ENCODE measurements at places on chromosomes 13 and 19.

DNA sequence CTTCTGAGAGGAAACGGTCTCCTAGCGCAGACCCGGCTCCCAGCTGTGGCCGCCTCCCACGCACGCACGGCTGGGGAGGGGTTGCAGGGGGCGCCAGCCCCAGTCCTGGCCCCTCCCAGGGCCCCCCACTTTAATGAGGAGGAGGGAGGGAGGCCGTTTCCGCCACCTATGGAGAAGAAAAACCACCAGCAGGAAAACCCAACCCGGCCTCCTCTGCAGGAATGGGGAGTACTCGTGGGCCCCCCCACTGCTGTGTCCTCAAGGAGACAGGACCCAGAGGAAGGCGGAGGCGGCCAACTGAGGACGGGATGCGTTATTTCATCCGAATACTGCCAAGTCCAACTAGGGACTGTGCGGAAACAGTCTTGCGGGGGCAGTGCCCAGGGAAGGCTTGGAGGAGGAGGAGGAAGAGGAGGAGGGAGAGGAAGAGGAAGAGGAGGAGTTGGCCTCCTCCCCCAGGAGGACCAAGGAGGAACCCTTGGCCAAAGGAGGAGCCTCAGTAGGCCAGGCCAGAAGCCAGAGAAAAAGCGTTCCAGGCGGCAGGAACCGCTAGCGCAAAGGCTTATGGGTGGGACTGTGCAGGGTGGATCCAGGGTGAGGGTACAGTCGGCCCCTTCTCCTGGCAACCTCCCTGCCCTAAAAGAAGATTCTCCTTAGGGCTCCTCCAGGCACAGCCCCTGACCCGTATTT is 3.9 kb upstream of the SSBP4 start:
- DNase-seq = no peak

DNA sequence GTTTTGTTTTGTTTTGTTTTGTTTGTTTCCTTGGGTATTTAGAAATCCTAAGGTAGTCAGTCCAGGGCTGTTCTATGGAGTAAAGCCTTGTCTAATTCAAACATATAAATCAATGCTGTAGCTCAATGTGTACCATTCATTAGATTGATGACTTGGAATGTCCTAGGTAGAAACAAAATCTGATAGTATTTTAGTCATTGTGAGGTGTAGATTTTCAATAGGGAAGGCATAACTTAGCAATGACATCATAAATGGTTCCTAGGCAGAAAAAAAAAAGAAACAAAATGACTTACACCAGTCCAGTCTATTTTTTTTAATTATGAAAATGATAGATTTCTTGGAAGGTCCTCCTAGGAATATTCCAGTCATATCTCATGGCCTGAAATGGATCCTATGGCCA is 189.9 kb downstream of the SPRY2 start:
- DNase-seq = no peak

- DNase-seq = no peak
These were observed 320.1 kb downstream of the MTUS2 start for GRCh38 chr13:29140277-29140676.

GRCh38 chr13:79289571-79289970 is 116.5 kb downstream of the RBM26 start:
- no peak for DNase-seq

- DNase-seq = no peak
These were observed 1.2 kb upstream of the ARID3A start for GRCh38 chr19:924553-925086.

- DNase-seq = no peak
These were observed 32.7 kb downstream of the ZNF45 start for GRCh38 chr19:43902399-43902798.

- DNase-seq = peak; percentile 14
These were observed 44.6 kb downstream of the ZNF787 start for GRCh38 chr19:56076498-56076897.

GRCh38 chr19:8571006-8571411 is 6.2 kb downstream of the MYO1F start:
- peak; percentile 33 for DNase-seq

DNA sequence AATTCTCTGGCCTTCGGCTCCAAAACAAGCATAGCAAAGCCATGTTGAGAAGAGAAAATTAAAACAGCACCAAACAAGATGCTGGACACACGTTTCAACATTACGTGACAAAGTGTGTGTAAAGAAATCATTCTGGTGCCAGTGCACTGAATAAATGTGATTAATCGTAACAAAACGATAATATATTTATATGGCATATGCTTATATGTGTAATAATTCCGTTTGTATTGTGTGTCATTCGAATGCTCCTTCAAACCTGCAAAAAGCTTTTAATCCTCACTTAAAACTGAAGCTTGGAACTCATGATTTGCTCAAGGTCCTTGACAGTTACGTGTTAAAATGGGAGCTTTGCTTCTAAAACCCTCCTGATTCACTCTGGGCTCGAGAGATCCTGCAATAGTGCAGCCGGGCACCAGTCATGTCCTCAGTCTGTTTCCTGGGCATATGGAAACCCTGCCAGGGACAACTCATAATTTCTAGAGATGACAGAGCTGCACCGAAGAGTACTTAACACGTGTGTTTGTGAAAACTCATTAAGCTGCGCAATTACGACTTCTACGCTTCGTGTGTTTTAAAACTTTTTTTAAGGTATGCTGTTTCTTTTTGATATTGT is 731 bp upstream of the AKAP8L start:
- no peak for DNase-seq

GRCh38 chr13:99307648-99308339 is 595 bp upstream of the GPR183 start:
- no peak for DNase-seq

DNA sequence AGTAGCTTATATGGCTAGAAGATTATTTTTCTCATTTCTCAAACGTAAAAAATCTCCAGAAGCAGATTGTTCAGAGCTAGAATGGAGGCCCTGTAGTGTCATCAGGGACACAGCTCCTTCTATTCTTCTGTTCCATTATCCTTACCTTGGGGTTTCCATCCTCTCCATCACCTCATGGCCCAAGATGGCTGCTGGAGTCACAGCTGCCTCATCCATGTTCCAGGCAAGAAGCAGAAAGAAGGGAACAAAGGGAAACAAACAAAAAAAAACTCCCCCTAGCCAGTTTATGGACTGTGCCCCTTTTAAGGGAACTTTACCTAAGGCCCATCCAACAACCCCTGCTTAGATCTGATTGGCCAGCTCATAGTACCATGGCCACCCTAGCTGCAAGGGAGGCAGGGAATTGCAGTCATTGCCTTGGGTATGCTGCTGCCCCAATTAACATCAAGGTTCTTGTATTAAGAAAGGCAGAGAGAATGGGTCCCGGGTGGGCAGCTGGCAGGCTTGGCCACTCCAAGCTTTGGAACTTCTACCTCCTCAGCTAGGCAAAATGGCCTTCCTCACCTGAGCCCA is 15.7 kb downstream of the CEACAM16 start:
- DNase-seq = no peak

GRCh38 chr13:60028021-60028420 is 135.7 kb downstream of the DIAPH3 start:
- DNase-seq = no peak

DNA sequence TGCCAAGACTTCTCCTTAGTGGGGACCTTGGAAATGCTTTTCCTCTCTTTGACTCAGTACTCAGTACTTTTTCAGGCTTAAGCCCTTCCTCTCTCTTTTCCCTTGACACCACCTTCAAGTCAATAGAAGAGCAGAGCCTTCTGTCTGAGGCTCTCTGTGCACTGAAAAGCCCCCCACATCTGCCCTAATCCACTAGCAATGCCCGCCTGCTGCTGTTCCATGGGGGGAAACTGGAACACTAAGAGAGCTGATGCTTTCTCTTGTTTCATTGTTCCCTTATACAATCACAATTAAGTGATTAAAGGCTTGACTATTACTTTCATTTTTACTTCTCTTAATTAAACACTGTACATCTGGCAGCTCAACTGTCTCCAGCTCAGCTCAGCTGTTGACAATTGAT is 254.5 kb downstream of the SLITRK6 start:
- DNase-seq = no peak

DNA sequence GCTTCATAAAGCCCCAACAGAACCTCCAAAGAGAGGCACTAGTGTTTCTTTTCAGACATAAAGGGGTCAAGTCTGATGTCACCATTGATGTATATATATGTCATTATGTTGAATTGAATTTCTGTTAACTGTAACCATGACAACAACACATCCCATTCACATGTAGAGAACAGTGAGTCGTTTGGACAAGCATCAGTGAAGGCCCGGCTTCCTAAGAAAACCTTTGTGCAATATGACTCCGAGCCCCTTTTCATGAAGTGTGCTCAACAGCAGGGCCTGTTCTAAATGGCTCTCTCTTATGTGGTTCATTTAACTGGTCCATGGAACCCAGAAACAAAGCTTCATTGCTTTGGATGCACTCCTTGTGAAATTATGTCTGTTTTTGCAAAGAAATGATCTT is 67.2 kb upstream of the UBL3 start:
- no peak for DNase-seq

- DNase-seq = no peak
These were observed 3.7 kb upstream of the RYR1 start for GRCh38 chr19:38429811-38430156.

GRCh38 chr13:75324413-75324940 is 157.5 kb downstream of the TBC1D4 start:
- DNase-seq = no peak

DNA sequence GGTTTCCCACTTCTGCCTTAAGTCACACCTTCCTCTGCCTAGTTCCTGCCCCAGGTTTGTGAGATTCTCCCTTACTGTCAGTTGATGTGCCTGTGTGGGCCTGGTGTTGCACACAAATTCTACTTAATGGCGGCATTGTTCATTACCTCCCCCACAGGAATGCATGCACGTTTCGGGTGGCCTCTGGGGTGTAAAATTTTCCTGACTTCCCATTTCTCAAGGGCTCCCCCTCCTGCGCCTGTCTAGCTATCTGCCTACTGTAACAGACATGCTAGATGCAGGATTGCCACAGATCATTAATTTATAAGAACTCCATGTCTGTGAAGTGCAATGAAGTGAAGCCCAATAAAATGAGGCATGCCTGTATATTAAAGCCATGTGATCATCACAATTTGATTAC is 1466.3 kb downstream of the PCDH9 start:
- DNase-seq = no peak

DNA sequence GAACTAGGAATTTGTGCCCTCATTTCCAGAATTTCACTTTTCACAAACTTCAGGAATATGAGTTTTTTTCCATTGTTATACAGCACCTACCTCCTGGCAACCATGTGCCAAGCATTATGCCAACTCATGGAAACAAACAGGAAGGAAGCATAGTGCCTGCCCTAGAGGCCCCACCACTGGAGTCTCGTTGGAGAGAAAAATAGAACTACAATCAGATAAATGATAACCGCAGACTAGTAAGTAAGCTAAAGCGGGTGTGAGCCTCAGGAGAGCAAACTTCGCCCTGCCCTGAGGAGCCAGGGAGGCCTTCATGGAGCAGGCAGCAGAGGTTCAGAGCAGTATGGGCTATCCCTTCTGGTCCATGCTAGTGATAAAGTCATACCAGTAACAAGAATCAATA is 75.9 kb downstream of the FRY start:
- DNase-seq = no peak

DNA sequence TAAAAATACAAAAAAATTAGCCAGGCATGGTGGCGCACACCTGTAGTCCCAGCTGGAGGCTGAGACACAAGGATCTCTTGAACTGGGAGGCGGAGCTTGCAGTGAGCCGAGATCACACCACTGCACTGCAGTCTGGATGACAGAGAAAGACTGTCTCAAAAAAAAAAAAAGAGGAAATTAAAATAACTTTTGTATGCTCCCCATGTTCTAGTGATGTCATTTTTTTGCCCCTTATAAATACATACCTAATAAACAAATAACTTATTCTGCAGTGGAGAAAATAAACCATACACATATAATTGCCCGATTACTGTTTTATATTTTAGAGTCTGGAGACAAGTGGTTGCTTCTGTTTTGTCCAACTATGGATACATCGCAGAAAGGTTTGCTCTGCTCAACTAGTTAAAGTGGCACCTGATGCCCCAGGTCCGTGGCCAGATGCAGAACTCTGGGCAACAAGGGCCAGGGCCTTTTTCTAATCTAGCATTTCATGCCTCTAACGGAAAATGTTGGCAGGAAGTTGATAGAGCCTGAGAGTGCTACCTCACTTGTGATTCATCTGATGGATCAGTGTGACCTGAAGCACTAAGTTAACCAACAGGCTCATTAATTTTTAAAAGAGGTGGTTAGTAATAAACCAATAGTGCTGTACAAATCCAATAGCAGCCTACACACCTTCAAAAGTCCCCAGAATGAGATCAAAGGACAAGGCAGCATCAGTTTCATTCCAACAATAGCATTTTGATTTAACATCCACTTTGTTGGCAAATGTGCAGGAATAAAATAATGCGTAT is 18.8 kb downstream of the UBE2L5 start:
- no peak for DNase-seq

GRCh38 chr13:113430378-113431110 is 22.7 kb downstream of the ADPRHL1 start:
- no peak for DNase-seq

GRCh38 chr13:69935043-69935442 is 172.6 kb upstream of the ATXN8OS start:
- DNase-seq = no peak

DNA sequence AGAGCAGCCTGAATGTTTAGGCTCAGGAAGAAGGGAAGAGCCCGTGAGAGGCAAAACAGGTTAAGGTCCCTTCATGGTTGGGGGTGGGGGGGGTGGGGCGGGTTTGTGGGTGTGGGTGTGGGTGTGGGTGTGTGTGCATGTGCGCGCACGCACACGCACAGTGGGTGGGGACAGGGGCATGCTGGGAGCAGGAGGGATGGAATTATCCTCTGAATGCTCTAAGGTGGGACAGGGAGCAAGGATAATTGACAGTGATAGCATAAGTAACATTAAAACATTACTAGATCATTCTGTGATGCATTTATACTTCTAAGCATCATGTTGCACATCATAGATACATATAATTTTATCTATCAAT is 64.7 kb downstream of the CCDC70 start:
- DNase-seq = no peak

DNA sequence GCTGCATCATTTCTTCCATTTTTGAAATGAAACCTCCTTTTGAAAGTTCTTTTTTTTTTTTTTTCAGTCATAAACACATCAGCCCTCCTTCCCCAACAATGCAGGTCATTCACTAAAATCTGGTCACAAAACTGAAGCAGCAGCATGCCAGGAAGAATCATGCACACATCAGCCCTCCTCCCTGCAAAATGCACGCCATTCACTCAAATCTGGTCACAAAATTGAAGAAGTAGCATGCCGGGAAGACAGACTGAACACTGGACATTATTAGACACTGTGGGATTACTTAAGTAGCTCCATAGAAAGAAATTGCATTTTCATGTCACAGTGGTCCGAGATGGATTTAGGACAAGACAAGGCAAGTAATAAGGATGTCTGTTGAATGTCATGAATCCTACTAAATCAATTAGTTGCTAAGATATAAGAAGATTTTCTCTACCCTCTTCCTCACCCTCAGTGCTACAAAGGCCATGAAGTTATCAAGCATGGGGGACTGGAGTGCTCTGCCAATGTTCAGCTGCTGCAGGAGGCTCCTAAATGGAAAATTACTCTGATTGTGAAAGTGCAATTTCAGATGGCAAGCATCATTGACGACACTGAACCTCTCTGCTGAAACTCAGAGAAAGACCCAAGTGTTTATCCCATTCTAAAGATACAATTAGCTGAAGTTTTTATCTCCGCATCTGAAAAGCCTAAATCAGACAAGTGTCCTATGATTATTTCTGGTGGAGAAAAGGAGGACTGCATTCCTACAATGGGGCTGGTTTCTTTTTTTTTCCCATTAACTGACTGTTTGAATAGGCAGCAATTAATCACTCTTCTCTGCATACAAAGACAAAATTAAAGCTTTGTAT is 913.2 kb downstream of the DIAPH3 start:
- DNase-seq = no peak

Data from activated CD8-positive, alpha-beta memory T cell treated with anti-CD3 and anti-CD28 coated beads for 1 hour (primary cell).